ENCODE measurements at places on chromosomes 1 and 21. TPM values are rescaled to one million over a fixed set of nuclear protein-coding genes. Genes with fewer than 3 reads are reported as not detected.

DNA sequence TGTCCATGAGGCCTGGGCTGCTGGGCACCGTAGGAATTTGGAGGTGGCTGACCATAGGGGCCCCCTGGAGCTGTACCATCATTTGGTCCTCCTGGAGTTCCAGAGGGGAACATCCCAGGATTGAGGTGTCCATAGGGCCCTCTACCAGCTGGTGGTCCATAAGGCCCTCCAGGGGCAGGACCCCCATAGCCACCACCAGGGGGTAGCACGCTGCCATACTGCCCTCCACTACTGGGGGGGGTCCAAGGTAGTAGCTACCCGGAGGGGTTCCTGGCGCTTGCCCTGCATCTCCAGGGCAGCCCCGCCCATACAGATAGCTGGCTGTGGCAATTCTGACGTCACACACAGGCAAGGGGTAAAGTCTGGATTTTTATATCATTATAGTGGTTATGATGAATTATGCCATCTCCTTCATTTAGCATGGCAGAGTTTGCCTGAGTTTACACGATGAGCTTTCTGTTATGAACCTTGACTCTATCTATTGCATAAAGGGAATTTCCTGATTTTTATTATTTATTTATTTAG lies 13.2 kb downstream of the MDM4 start:
- no peaks in the 10 kb centered on the region for H3K27me3 ChIP-seq
- no peaks in the 10 kb centered on the region for H3K4me1 ChIP-seq
- no peak overlapping the region for H3K27ac ChIP-seq
- peaks cover 85% of the 10 kb centered on the region for H3K36me3 ChIP-seq

- H3K4me3 ChIP-seq: no peak overlapping the region
- H3K27me3 ChIP-seq: no peaks in the 10 kb centered on the region
- DNase-seq: no peak
- no peaks in the 10 kb centered on the region for H3K36me3 ChIP-seq
Observed at GRCh38 chr1:99133756-99134500, 129.3 kb upstream of the PLPPR5 start.

GRCh38 chr1:22118291-22118992 lies 24.5 kb downstream of the WNT4 start:
- peaks cover 21% of the 10 kb centered on the region for H3K4me1 ChIP-seq
- DNase-seq: no peak
- no peak overlapping the region for H3K27ac ChIP-seq
- H3K4me3 ChIP-seq: no peak overlapping the region

GRCh38 chr1:11596295-11596694 lies 57.9 kb downstream of the FBXO2 start:
- no peaks in the 10 kb centered on the region for H3K4me1 ChIP-seq
- H3K27me3 ChIP-seq: no peaks in the 10 kb centered on the region
- no peaks in the 10 kb centered on the region for H3K36me3 ChIP-seq
- DNase-seq: no peak
- H3K27ac ChIP-seq: no peak overlapping the region

DNA sequence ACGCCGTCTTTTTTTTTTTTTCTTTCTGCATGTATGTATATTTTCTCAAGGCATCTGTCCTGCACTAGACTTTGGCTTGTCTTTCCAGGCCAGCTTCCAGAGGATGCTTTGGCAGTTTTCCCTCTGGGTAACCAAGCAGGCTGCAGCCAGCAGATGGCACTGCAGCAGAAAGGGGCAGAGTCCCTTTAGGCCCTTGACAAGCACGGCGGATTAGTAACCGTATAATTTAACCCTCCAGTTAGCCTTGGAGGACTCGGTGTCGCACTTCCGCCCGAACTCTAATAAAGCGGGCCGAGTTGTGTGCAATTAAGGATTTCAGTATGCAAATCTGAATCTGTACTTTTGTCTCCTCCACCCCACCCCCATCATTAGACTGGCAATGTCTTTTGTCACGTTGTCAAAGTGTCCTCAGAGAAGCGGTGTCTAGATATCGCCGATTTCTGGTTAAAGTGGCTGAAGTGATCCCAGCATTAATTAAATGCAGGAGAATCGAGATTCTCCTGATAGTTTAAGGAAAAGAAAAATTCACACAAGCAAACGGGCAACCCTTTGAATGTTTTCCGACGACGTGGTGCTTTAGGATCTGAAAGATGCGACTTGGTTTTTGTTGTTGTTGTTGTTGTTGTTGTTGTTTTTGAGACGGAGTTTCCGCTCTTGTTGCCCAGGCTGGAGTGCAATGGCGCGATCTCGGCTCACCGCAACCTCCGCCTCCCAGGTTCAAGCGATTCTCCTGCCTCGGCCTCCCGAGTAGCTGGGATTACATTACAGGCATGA lies 1.1 kb upstream of the TMEM167B start:
- peaks cover 8% of the 10 kb centered on the region for H3K36me3 ChIP-seq
- peak; percentile 38 for DNase-seq
- no peak overlapping the region for H3K4me3 ChIP-seq
- H3K27me3 ChIP-seq: no peaks in the 10 kb centered on the region
- peaks cover 20% of the 10 kb centered on the region for H3K4me1 ChIP-seq

LCE1E gene
- total RNA-seq: not detected

GRCh38 chr1:220841293-220841692 lies 38.0 kb upstream of the HLX start:
- H3K27me3 ChIP-seq: no peaks in the 10 kb centered on the region
- H3K36me3 ChIP-seq: no peaks in the 10 kb centered on the region
- DNase-seq: no peak

DNA sequence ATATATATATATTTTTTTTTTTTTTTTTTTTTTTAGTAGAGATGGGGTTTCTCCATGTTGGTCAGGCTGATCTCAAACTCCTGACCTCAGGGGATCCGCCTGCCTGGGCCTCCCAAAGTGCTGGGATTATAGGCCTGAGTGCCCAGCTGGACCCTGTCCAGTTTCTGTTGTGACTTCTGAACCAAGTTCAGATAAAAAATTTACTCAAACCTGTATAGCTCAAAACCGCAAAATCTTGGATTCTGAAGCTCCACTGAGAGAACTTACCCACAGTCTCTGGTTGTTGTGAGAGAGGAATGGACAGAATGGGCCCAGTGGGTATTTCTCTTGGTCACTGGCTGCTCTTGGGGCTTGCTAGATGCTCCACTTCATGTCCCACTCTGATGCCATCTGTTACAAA lies 76.4 kb downstream of the HS2ST1 start:
- H3K4me3 ChIP-seq: no peak overlapping the region
- no peak for DNase-seq
- no peak overlapping the region for H3K27ac ChIP-seq

DNA sequence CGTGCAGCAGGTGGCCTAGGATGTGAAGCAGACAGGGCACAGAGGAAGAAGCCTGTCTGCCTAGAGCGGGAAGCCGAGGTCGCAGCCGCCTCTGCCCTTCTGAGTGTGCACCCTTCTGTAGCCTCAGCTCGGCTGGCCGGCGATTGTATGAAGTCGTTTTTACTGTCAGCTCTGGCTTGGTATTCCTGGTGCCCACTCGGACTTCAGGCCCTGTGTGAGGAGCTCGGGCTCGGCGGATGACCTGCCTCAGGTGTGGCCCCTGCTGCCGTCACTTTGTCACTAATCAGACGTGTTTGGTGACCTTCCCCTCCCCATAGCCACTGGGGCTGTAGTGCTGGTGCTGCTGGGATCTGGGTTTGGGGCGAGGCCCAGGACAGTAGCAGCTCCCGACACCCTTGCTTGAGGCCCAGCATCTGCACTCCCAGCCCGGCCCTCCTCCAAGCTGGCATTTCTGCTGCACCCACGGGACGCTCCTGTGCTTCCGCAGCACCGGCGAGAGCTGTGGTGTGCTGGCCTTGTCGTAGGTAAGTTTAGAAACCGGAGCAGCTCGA lies 18.1 kb downstream of the SLX9 start:
- H3K27ac ChIP-seq: no peak overlapping the region
- H3K4me1 ChIP-seq: peaks cover 1% of the 10 kb centered on the region
- no peaks in the 10 kb centered on the region for H3K27me3 ChIP-seq
- H3K36me3 ChIP-seq: peaks cover 22% of the 10 kb centered on the region
- no peak overlapping the region for H3K4me3 ChIP-seq
- DNase-seq: no peak

GJC2 gene
- total RNA-seq: 1.0 TPM

S100A2 gene
- total RNA-seq: not detected
